ENCODE measurements at places on chromosomes 7 and 10.

GRCh38 chr7:151941009-151941408, 15.2 kb upstream of the GALNTL5 start:
- DNase-seq: no peak

DNA sequence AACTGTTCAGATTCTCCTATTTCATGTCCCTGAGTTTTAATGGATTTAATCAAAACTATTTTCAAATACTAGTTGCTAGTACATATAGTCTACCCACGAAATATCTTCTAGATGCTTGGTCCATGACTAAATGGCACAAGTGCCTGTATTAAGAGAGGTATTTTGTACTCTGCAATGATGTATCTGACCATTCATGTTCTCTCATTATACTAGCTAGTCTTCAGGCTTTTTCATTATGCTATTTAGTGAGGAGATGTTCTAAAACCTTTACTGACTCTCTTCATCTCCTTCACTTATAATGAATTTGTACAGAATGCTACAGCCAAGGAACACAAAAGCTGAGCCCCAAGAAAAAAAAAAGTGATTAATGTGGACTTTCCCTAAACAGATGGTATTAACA, 222.5 kb downstream of the AHR start:
- DNase-seq: no peak

- DNase-seq: no peak
Measured at GRCh38 chr7:43868681-43869005, 674 bp downstream of the MRPS24 start.

- no peak for DNase-seq
Measured at GRCh38 chr7:137160236-137160635, 183.3 kb downstream of the PTN start.

DNA sequence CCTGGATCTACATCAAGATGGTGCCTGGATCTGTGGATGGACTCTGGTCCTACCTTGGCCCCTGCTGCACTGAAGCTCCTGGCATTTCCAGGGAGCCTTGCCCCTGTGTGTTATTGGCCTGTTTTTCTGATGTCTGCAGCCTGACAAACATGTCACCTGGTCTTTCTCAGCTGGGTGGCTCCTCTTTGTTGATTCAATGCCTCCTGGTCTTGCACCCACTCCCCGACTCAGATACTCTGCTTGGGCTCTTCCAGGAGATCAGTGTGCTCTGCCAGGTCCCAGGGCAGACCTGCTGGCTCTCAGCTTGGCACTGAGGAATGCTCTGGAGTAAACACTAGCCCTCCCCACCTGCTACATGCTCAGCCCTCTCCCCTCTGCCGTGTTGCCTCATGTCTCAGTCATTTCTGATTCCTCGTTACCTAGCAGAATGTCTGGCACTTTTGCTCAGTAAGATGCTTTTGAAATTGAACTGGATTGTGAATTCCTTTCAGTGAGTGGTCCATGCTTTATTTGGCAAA, 253.3 kb upstream of the BMPER start:
- no peak for DNase-seq

DNA sequence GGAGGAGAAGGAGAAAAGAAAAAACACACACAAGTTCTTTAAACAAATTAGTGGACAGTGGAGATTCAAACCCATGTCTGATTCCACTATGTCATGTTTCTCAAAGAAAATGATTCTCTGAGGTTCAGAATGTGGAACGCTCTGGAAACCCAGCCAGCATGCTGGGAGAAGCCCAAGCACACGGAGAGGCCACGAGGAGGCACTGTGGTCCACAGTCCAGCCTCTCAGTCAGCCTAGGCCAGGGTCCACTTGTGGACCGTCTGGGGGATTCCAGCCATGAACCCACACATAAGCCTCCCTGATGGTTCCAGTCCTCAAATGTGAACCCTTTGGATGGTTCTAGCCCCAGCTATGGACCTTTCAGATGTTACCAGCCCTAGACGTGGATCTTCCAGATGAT, 73.4 kb downstream of the CAV1 start:
- DNase-seq: no peak

GRCh38 chr10:118034791-118035261, 11.9 kb downstream of the RAB11FIP2 start:
- DNase-seq: no peak

GRCh38 chr7:129630341-129630740, 18.8 kb downstream of the NRF1 start:
- no peak for DNase-seq

DNA sequence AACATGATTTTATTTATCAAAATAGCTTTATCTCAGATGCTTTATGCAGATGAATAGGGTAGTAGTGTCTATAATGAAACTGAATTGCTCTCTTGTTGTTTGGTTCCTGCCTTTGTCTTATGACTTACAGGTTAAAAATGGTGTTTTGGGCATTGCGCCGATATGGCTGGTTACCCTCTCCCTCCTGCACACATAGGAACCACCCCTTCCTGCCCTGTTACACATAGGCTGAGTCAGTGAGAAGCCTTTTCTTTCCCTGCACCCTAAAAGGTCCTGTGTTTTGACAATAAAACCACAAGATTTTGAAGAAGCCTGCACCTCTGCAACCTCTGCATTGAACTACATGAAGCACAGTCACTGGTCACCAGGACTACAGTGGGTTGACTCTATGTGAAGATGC, 655.8 kb upstream of the ANKRD30A start:
- no peak for DNase-seq

DNA sequence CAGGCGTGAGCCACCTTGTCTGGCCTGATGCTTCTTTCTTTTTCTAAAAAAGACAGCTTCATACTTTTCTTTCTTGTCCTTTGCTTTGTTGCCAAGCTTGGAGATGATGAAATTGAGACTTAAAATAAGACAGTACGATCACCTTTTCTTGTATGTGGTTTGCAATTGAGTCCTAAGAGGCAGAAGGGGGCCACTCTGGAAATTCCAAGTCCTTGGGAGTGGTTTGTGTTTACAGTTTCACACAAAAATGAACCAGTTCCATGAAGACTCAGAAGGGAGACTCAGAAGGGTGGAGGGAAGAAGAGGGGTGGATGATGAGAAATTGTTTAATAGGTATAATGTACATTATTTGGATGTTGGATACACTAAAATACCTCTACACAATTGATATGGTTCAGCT, 70.7 kb upstream of the TNS3 start:
- DNase-seq: no peak
